ENCODE measurements at places on chromosomes 3 and 15. TPM values are rescaled to one million over a fixed set of nuclear protein-coding genes. Genes with fewer than 3 reads are reported as not detected.

DNA sequence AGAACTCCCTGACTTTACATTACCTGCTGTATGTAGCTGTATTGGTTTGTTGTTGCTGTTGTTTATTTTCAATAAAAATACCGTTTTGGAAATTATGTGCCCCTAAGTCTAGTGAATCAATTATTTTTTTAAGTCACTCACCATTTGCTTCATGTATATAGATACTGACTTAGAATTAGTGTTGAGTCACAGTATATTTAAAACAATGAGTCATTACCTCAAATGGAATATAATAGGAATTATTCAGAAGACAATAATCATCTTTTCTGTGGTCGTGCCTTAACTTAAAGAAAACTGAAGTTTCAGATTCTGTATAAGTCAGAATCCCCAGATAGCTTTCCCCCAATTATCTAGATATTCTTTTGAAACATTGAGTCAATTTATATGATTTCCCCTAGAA, 21.0 kb upstream of the ALDH1A2 start:
- peak; percentile 20 for DNase-seq

- no peak for DNase-seq
Observed at GRCh38 chr3:132209855-132210254, 107.4 kb upstream of the ACP3 start.

- DNase-seq, result peak; percentile 10
Observed at GRCh38 chr3:112858410-112859069, 11.9 kb upstream of the CD200R1L start.

DNA sequence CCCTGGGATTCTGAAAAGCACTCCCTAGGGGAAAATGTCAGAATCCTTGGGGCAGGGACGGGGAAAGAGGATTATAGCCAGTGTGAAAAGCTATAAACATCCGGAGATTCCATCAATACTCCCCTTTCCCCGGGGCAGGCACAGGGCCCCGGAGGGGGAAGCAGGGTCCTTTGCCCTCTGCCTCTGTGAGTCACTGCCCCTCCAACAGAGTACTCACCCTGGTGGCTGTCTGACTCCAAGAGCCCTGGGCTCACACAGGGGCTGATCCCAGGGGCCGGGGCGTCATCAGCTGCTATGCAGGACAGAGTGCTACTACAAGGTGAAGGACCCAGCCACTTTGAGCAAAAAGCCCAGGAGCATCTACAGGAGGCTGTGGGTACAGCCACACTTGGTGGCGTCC, 133.0 kb upstream of the PRR20G start:
- no peak for DNase-seq

- DNase-seq, result no peak
Observed at GRCh38 chr3:120052225-120052624, 42.0 kb downstream of the GSK3B start.

GRCh38 chr3:11386465-11387113, 114.4 kb downstream of the ATG7 start:
- no peak for DNase-seq

DNA sequence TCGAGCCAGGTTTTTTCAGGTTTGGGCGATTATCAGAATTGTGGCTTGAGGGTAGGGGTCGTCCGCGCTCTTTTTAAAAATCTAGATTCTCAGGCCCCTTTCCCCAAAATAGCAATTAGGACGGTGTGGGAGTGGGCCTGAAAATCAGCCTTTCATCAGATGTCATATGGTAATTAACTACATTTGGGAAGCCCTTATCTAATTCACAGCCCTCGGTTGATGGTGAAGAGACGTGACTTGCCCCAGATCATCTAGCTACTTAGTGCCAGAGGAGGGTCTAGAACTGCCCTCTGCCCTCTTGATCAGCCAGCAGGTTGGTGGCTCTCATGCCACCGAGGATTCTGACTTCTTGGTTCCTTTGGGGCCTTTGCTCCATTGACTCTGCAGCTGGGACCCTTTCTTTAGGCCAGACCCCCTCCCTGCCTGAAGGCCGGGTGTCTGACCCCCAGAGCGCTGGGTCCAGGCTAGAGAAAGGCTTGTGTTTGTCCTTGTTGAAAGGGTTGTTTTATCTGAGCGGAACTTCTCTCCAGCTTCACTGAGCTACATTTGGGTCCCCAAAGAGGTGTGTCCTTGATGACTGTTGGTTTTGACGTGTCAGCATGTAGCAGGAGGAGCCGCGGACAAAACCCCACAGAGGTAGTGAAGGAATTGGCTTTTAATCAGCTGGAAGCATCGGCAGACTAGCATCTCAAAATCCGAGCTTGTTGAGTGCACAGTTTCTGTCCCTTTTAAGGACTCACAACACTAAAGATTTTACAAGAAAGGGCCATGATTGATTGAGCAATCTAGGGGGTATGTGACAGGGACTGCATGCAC, 857 bp downstream of the AEN start:
- peak; percentile 53 for DNase-seq

TMEM62 gene
- 5.7 TPM for total RNA-seq

ALCAM gene
- total RNA-seq, result 107 TPM

BCL2A1 gene
- not detected for total RNA-seq

CHRFAM7A gene
- 4.6 TPM for total RNA-seq
